ENCODE measurements at places on chromosomes 16 and 17.
A peak's percentile ranks its signal among the peaks of the same experiment; 100 is the strongest.

GRCh38 chr17:2468270-2468669 lies 43.4 kb downstream of the METTL16 start:
- DNase-seq: no peak

DNA sequence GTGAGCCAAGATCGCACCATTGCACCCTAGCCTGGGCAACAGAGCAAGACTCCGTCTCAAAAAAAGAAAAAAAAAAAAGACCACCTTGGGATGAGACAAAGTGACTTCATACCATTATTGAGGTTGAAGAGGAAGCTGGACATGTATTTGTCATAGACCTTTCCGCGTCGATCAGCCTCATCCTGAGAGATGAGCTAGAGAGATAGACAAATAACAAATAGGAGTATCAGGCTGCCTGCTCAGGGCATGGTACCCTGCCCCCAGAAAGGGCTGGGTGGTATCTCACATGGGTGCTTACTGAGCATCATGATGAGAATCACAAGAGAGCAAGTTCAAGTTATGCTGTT lies 22.1 kb downstream of the CNTNAP1 start:
- DNase-seq: no peak

GRCh38 chr17:38440614-38441397 lies 12.5 kb downstream of the ARHGAP23 start:
- DNase-seq: peak; percentile 55

DNA sequence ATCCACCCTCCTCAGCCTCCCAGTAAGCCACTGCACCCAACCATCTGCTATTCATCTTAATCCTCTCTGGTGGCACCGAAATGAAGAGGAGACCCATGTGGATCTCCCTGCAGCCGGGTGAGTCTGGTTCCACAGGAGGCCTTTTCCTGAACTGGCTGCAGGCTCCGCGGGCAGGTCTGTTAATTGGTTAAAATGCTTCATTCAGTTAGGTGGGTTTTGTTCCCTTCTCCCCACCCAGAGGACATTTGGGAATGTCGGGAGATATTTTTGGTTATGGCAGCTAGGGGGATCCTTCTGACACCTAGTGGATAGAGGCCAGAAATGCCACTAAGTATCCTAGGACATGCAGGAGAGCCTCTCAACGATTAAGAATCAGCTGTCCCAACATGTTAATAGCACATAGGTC lies 16.7 kb downstream of the C16orf54 start:
- peak; percentile 79 for DNase-seq

DNA sequence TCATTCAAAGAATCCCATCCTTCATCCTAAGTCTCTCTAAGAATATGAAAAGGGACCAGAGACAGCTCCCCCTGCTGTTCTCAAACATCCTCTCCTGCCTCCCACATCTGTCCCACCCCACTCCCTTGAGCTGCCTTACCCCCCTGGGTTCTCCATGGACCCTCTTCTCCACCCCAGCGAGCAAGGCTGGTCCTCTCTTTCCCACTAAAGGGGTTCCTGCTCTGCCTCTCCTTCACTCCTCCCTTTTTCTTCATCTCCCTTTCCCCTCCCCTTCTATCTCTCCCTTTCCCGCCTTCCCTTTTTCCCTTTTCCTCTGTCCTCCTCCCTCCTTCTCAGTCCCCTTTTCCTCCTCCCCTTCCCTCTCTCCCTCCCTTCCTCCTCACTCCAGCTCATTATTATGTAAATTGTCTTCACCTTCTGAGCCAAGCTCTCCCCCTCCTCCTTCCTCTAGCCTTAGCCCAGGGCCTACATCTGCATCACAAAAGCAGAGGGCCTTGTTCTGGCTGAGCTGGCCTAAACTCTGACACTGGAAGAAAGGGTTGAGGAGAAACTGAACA lies 90.0 kb downstream of the GNAO1 start:
- no peak for DNase-seq

DNA sequence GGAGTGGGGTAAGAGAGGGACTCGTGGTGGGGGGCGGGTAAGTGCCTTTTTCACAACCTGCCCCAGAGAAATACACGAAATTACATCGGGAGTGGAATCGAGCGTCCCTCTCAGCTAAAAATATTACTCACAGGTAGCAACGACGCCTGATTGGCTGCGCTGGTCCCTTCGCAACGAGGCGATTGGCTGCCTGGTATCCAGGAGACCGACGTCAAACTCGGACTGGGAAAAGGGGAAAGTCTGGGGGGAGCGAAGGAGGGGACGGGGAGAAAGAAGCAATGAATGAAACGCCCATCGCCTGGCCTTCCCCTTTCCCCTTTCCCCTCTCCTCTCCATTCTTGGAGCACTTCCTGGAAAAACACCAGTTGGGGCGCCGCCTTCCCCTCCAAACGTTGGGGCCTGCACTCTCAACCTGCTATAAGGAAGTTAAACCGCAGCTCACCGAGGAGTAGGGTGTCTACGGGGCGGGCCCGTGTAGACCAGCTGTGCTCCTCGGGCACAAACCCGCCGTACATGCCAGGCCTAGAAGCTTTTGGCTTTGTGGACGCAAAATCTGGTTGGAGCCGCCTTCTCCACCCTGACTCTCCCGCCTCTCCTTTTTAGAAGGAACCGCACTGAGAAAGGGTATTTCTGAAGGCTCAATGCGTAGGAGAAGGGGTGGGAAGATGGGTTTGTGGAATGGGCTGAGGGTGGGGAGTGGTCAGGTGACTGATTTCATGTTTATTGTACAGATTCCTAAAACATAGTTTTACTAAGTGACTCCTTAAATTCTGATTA lies 1.4 kb upstream of the TOB1 start:
- peak; percentile 100 for DNase-seq

DNA sequence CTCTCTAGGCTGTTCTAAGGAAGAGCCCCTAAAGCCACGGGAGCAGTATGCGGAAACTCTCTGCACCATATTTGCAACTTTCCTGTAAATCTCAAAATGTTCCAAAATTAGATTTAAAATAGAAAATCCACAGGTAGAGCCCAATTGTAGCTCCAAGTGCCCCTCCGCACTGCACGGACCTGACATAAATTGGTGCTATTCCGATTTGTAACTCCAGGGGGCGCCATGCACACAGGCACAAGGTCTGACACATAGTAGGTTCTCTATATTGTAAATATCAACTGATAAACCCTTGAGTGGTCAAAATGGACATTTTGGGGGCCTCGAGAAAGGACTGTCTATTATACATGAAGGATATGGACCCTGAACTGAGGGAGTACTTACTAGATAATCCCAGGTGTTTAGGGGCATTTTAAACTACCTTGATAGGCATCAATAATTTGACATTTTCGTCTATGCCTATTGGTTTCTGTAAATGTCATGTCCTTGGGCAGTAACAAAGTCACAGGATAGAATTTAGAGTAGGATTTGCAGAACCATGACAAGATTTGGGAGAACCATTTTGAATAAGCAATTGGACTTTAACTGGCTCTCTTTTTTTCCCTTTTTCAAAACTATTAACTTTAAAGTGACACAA lies 36.6 kb upstream of the TMEM132E start:
- no peak for DNase-seq
